Activated B cell treated with CpG ODN at 0.5 μM for 24 hours (primary cell): ENCODE measurements at places on chromosomes 5 and 9.

GRCh38 chr5:36055984-36056383 lies 10.7 kb downstream of the UGT3A2 start:
- no peak for DNase-seq
- H3K4me3 ChIP-seq, result no peak overlapping the region
- no peaks in the 10 kb centered on the region for H3K27me3 ChIP-seq

GRCh38 chr5:107876906-107877305 lies 206.2 kb upstream of the EFNA5 start:
- no peak overlapping the region for H3K27ac ChIP-seq
- H3K36me3 ChIP-seq, result peaks cover 21% of the 10 kb centered on the region
- DNase-seq, result no peak
- H3K27me3 ChIP-seq, result no peaks in the 10 kb centered on the region
- no peak overlapping the region for H3K4me3 ChIP-seq

GRCh38 chr9:38445154-38446043 lies 21.1 kb upstream of the IGFBPL1 start:
- no peak overlapping the region for H3K27ac ChIP-seq
- no peaks in the 10 kb centered on the region for H3K36me3 ChIP-seq
- H3K4me3 ChIP-seq, result no peak overlapping the region
- no peak for DNase-seq

DNA sequence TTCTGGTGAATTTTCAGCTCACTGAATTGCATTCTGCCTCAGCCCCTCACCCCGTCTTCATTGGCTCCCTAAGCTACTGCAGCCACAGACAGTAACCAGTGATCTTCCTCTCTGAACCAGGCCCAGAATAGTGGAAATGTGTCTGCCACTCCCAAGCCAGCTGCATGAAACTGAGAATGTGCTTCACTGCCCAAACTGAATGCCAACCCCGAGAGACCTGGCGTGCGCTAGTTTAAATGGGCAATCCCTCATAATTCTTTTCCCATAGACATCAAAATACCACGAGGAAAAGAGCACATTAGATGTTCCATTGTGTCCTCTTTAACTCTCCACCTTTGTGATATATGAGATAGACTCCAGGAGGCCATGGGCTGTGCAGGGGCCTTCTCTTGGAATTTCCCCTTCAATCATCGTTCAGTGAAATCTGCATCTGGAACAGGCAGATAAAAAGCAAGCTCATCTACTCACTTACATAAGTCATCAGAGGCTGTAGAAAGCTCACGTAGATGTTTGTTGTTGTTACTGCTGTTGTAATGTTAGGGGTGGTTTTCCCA lies 320.2 kb downstream of the NFIB start:
- no peak overlapping the region for H3K27ac ChIP-seq
- no peak overlapping the region for H3K4me3 ChIP-seq
- no peaks in the 10 kb centered on the region for H3K27me3 ChIP-seq
- DNase-seq, result no peak

GRCh38 chr5:161258438-161258837 lies 288.1 kb downstream of the GABRB2 start:
- no peaks in the 10 kb centered on the region for H3K27me3 ChIP-seq
- H3K36me3 ChIP-seq, result no peaks in the 10 kb centered on the region
- no peak for DNase-seq
- H3K27ac ChIP-seq, result no peak overlapping the region
- no peaks in the 10 kb centered on the region for H3K4me1 ChIP-seq

DNA sequence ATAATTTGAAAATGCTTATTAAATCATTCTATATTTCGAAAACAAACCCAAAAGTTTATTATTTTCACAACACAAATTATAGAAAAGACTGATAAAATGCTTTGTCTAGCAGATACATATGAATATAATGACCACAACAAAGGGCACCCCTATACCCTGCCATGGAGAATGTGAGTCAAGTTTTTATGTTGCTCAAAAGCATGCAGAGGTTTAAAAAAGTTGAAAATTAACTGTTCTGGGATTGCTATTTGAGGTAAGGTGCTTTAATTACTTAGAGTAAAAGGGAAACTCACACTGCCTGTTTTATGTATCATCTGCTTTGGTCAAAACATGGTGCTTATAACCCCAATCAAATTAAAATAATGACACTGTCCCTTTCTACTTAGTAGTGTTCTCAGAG lies 41.0 kb downstream of the MLANA start:
- H3K27me3 ChIP-seq, result no peaks in the 10 kb centered on the region
- peaks cover 19% of the 10 kb centered on the region for H3K36me3 ChIP-seq
- no peak overlapping the region for H3K4me3 ChIP-seq
- DNase-seq, result no peak
- H3K27ac ChIP-seq, result no peak overlapping the region

DNA sequence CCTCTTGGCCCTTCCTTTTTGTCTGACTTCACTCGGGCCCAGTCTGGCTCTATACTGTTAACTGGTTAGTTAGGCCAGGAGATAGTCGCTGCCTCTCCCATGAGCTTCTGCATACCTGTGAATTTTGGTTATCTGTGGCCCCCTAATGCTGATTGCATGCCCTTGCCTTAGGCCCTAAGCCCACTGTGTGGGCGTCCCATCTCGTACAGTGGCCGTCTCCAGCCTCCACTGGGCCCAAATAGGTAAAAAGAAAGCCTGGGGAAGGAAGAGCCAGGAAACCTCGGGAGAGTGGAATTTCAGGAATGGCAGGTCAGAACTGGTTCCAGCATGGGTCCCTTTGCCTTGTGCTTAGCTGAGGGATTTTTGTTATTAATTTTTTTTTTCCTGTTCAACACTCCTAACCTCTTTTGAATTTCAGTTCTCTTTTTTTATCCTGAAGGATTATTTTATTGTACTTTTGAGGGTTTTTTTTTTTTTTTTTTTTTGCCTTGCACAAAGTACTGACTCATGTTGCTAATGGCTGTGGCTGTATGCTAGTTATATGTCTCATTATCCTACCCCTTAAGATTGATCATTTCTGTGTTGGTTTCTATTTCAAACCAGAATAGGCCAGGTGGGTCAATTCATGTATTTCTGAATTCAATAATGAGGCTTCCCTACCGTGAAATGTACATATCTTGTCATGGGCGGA lies 3.4 kb downstream of the PRRC2B start:
- peak overlapping the region; percentile 84 for H3K27ac ChIP-seq
- no peaks in the 10 kb centered on the region for H3K27me3 ChIP-seq
- peak overlapping the region; percentile 65 for H3K4me3 ChIP-seq
- H3K36me3 ChIP-seq, result peaks cover 21% of the 10 kb centered on the region
- no peak for DNase-seq

DNA sequence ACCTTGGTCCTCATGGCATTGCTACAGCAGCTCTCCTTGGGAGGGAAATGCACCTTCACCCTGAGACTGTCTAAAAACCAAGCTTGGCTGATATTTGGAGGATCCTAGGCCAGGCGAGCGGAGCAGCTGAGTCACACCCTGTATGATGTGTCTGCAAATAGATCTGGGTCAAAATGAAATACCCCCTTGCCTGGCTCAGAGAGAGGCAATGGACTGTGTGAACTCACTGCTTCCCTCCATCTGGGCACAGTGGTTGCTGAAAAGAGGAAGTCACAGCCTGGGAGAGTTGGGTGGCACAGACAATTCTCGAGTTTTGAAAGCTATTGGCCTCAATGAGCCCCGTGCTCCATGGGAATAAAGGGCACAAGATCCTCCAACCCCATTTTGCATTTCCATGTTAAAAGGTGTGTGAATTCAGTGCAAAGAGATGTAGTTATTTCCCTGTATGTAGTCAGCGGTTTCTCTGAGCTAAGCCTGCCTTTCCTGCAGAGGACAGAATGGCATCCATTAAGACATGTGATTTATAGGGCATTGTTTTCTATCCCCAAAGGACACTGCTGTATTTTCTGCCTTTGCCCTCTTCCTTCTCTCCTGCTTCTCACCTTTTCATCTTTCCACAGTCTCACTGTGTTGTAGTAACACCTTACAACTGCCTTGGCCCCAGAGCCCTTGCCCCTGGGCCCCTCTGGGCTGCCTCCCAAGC lies 177.2 kb downstream of the GADD45G start:
- peak; percentile 33 for DNase-seq
- peak overlapping the region; percentile 32 for H3K4me3 ChIP-seq
- H3K27ac ChIP-seq, result peak overlapping the region; percentile 54
- H3K27me3 ChIP-seq, result no peaks in the 10 kb centered on the region
- no peaks in the 10 kb centered on the region for H3K36me3 ChIP-seq

DNA sequence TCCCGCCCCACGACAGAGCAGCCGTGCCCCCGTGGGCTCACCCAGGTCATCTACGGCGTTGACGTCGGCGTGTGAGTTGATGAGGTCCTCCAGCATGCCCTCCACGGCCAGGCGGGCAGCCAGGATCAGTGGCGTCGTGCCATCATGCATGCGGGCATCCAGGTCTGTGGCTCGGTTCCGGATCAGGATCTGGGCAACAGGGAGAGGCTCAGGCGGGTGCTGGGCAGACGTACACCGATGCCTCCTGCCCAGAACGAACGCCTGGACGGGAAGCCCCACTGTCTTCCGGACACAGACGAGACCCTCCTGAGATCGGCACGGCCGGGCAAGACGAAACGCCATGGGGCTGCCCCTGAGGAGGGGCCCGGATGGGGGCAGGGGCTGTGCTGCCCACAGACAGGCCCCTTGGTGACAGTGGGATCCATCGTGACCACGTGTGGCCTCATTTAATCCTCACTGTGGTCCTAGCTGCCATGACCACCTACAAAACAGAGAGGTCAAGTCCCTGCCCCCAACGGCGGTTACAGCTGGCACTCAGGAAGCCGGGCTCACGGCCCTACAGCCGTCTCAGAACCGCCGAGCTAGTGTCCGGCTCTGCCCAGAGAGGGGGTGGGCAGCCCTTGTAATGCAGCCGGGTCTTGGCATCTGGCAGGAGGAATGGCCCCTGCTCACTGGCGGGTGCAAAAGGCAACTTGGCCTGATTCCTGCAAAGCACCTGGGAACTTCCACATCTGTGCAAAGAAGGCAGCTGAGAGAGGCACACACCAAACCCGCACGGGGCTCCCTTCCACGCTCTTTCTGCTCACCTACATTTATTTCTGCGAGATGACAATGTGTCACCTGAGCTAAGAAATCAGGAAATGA lies 16.5 kb upstream of the SEC16A start:
- no peak for DNase-seq
- H3K36me3 ChIP-seq, result peaks cover 63% of the 10 kb centered on the region
- no peak overlapping the region for H3K27ac ChIP-seq
